ENCODE measurements at places on chromosomes 2 and 18. TPM values are rescaled to one million over a fixed set of nuclear protein-coding genes. Genes with fewer than 3 reads are reported as not detected.

VAMP8 gene
- 1.9 TPM for total RNA-seq

SLC5A7 gene
- 1.8 TPM for total RNA-seq

TDRD15 gene
- not detected for total RNA-seq

KCTD1 gene
- total RNA-seq = 18.6 TPM

CACNB4 gene
- 2.6 TPM for total RNA-seq

GALNT1 gene
- total RNA-seq = 25.8 TPM

SP140 gene
- 2.1 TPM for total RNA-seq

TEX44 gene
- not detected for total RNA-seq

CHST10 gene
- total RNA-seq = 7.8 TPM

PKDCC gene
- total RNA-seq = 101 TPM

RASGRP3 gene
- 14.7 TPM for total RNA-seq

SERPINB11 gene
- not detected for total RNA-seq

ASPRV1 gene
- total RNA-seq = 1.1 TPM

ACTG2 gene
- total RNA-seq = 10,290 TPM

CGREF1 gene
- total RNA-seq = 0.82 TPM

WDR12 gene
- total RNA-seq = 23.0 TPM

UGT1A1 gene
- total RNA-seq = not detected

MDH1B gene
- total RNA-seq = 2.2 TPM

CYS1 gene
- 8.9 TPM for total RNA-seq

DNA sequence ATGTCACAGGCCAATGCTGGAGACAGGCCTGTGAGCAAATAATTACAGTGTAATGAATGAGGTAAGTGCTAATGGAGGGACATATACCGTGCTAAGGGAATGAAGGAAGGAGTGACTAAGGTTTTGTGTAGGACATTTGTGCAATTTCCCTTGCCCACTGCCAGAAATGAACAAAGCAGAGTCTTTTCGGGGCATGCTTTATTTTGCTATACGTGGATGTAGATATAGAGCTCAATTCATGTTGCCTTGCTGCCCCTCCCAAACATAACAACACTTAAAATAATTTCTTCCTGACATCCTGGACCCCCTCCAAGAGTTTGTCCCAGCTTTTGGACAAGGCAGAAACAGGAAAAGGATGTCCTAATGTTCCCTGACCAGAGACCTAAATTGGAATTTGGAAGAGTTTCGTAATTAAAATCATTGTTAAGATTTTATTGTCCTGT is 23.7 kb upstream of the CD28 start:
- no peak for DNase-seq

- no peak for DNase-seq
Measured at GRCh38 chr18:37689841-37690240, 124.2 kb upstream of the CELF4 start.

DNA sequence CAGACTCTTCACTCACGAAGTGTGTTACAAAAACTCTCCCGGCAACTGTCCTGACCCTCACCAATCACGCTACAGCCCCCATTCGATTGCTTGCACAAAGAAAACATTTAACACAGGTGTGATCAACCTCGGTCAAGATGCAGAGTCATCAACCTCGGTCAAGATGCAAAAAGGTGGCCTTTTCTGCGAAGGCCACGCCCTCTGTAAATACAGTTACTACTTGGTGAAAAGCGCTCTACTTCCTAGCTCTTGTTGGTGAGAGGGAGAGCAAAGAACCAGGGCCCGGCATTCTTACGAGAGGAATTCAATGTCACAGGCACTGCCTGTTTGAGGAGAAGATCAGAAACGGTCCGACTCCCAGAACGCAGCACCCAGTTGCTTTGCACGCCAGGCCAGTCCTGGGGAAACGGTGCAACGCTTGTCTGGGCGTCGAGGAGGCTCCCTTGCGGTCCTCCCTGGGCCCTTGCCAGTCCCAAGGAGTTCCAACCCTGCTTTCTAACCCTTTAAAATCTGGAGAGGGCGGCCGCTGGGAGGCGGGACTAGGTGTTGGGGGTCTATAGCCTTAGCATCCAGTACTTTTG is 1.9 kb downstream of the PIEZO2 start:
- DNase-seq = no peak

DNA sequence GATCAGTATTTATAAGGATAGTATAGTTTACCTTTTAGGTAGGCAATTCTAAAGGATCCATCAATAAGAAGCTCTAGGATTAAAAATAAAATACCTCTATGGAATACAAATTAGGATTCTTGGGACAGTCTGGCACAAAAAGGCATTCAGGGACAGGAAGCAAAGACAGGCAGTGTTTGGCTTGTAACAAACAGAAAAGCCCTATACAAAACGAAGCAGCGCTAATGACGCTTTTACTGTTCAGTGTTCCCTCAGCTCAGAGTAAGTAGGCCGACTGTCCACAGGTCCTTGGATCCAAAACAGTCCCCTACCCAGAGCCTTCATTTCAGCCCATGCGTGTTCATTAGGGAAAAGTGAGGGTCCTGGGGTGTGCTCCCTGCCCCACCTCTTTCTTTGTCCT is 236.3 kb downstream of the AGPS start:
- no peak for DNase-seq

DNA sequence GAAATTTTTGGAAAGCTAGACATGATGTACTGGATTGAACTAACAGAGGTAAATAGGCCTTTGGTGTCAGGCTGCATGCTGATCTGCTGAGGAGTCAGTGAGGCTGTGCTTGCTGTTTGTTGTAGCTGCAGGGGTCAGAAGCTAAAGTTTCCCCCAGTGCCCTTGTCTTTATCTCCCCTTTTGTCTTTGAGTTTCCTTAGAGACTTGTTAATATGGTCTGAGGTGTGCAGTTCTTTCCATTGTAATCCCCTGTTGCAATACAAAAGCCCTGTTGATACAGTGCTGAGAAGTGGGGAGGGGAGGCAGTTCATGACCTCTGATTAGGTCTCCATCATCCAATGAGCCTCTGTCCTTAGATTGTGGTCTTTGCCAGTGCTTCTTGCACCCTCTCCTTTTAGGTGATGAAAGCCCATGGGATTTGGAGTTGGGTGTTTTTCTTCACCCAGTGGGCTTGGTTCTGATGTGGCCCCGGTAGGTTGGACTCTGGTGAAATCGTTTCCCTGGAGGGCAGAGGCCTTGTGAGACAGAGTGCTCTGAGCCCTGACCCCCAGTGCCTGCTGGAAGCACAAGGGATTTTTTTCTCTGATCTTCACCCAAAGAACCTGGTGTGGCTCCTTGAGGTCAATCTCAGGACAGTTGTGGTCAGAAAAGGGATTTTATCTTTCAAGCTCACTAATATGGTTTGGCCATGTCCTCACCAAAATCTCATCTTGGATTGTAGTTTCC is 163.1 kb downstream of the TMEM18 start:
- DNase-seq = no peak

DNA sequence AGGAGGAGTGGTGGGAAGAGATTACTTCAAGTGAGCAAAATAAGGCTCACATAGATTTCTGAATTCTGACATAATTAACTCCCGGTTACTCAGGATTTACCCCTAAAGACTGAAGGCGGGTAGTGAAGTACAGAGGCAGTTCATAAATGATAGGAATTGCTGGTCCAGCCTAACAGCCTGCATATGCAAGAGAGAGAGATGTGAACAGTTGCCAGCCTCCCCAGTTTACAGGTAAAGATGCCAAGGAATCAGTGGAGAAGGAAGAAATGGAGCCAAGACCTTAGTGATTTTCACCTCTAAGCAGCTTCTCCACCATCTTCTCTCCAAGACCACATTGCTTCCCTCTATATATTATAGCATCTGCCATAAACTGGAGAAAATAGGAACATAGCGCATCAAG is 91.8 kb upstream of the THUMPD2 start:
- DNase-seq = no peak

GRCh38 chr2:112047537-112048235 is 7.4 kb upstream of the TMEM87B start:
- no peak for DNase-seq

DNA sequence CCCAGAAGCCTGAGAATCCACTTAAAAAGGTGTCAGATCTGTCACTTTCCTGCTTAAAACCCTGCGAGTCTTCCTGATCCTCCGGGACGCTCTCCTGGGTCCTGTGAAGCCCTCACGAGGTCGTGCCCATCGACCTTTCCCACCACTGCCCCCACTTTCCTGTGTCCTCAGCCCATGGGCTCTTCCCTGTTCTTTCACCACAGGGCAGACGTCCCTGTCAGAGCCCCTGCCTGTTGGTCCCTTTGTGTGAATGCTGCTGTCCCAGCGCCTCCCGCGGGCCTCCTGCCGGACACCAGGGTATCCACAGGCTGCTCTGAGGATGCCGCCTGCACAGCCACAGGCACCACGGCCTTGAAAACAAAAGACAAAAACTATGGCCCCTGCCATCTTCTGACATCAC is 125.6 kb downstream of the TMEM18 start:
- DNase-seq = no peak

DNA sequence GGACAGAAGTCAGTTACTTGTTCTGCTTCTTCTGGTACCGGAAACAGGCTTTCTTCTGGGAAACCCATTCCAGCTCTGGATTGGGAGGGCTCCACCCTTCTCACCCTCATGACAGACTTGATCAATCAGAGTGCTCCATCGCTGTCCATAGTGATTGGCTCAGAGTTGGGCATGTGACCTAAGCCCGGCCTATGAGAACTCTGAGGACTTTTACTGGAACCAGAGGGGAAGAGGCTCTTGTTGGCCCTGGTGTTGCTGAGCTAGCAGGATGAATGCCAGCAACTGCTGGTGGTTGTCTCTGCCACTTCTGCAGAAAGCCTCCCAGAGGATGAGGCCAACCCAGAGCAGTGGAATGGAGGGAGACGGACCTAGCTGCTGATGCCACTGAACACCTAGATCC is 33.3 kb downstream of the TMEM37 start:
- DNase-seq = peak; percentile 64

GRCh38 chr2:208620487-208620978 is 213.9 kb downstream of the PTH2R start:
- no peak for DNase-seq

GRCh38 chr2:70385204-70385603 is 83.3 kb upstream of the FAM136A start:
- DNase-seq = no peak

DNA sequence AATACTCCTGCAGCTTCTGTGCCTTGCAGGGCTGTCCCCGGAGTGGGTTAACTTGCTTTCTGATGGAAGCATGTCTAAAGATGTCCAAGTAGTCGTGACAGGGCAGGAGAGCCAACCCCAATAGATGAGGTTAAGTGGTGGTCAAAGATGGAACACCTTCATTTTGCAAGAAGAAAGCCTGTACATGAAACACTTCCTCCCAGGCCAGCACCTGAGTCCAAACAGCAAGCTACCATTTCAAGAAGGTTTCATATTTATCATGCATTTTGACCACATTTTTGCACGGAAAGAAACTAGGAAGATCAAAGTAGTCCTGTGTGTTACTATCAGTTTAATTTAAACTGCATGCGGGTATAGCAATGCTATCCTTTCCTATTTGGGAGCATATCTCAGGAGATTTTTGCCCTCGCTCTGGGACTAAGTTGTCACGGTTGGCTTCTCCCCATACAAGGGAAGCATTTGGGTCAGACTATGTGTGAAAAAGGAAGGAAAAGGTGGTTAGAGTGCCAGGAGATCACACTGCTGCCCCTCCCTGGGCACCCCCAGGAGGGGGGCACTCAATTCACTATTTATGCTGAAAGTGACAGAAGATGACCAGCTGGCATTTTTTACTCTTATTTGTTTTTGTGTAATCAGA is 187.6 kb downstream of the ZNF521 start:
- DNase-seq = no peak

DNA sequence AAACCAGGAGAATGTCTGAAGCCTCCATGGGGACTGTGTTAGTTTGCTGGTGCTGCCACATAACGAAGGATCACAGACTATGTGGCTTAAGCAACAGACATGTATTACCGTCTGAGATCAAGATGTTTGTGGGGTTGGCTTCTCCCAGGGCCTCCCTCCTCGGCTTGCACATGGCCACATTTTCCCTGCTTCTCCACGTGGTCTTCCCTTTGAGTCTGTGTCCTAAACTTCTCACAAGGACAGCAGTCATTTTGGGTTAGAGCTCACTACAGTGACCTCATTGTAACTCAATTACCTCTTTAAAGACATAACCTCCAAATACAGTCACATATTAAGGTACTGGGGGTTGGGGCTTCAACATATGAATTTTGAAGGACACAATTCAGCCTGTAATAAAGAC is 44.6 kb upstream of the LPIN2 start:
- no peak for DNase-seq

DNA sequence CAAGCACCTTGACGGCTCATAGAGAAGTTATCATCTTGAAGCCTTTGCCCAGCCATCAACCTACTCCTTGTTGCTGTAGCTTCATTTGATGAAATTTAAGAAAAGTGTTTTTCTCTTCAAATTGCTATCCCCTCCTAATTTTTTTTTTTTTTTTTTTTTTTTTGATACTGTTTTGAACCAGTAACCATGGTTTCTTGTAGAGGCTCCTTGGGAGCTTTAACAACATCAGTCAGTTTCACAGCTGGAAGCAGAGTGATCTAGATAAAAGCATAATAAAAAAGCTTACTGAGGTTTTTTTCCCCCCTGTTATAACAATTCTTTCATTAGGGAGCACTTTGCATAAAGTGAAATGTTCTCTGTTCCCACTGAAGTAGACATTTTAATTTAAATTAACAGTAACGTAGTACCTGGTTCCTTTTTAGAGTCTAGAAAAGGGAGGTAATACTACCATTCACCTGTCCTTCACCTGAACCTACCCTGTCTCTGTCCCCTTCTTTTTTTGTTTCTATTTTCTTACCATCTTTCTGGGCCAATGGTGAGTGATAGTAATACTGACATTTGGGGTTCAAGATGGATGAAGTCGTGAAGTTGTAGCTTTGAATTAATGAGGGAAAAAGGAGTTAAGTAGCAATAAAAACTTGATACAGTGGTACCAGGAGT is 101.5 kb downstream of the NCOA1 start:
- no peak for DNase-seq

GRCh38 chr18:27136208-27136535 is 48.9 kb downstream of the CHST9 start:
- DNase-seq = no peak

DNA sequence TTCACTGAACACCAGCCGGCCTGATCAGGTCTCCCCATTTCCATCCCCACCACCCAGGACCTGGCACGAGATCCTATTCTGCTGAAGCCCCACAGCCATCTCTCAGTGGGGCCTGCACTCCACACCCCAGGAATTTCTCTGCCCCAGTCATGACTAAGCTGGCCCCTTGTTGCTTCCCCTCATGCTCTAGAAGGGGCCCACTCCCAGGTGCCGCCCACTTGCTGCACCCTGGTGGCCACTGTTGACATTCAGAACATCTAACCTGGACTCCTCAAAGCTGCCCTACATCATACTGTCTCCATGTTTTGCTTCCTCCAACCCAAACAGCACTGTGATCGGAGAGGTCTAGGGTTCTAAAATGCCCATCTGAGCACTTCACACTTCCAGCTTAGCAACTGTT is 90.7 kb upstream of the KLHL29 start:
- DNase-seq = no peak

GRCh38 chr2:46569061-46569560 is 89.7 kb downstream of the TMEM247 start:
- DNase-seq = no peak

- no peak for DNase-seq
Measured at GRCh38 chr2:63249161-63249560, 198.5 kb downstream of the OTX1 start.

GRCh38 chr2:222887124-222887523 is 26.3 kb downstream of the ACSL3 start:
- no peak for DNase-seq

GRCh38 chr2:171957061-171957460 is 34.8 kb downstream of the HAT1 start:
- no peak for DNase-seq

- DNase-seq = peak; percentile 55
Measured at GRCh38 chr18:79613186-79613931, 66.2 kb upstream of the CTDP1 start.

- peak; percentile 40 for DNase-seq
Measured at GRCh38 chr2:128776461-128777195, 458.0 kb upstream of the HS6ST1 start.

- DNase-seq = no peak
Measured at GRCh38 chr18:55252901-55253300, 293.6 kb upstream of the CCDC68 start.
